ENCODE measurements at places on chromosomes 4 and X.

- no peak for DNase-seq
Measured at GRCh38 chrX:1500701-1501624, 36.0 kb downstream of the P2RY8 start.

- no peak for DNase-seq
Measured at GRCh38 chr4:47413521-47413920, 50.0 kb downstream of the COMMD8 start.

GRCh38 chrX:1412551-1413161 lies 20.7 kb upstream of the SLC25A6 start:
- no peak for DNase-seq

DNA sequence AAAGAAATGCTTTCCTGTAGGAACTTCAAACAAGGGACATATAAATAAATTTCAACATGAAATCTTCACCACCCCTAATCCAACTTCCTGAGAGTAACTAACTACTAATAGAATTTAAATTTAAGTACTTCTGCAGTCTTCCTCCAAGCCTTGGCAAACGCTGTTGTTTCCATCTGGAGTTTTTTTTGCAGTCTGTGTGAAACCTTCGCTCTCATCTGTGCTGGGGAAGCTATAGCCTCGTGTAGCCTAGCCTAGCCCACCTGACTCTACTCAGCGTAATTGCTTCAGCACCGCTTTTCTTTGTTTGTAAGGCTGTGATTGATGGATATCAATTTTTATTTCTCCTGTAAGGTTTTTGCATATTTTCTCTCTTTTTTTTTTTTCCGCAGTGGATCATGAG lies 30.9 kb downstream of the STOX2 start:
- DNase-seq, result no peak
